ENCODE measurements at places on chromosomes 5 and 9. TPM values are rescaled to one million over a fixed set of nuclear protein-coding genes. Genes with fewer than 3 reads are reported as not detected.
A peak's percentile ranks its signal among the peaks of the same experiment; 100 is the strongest.

DNA sequence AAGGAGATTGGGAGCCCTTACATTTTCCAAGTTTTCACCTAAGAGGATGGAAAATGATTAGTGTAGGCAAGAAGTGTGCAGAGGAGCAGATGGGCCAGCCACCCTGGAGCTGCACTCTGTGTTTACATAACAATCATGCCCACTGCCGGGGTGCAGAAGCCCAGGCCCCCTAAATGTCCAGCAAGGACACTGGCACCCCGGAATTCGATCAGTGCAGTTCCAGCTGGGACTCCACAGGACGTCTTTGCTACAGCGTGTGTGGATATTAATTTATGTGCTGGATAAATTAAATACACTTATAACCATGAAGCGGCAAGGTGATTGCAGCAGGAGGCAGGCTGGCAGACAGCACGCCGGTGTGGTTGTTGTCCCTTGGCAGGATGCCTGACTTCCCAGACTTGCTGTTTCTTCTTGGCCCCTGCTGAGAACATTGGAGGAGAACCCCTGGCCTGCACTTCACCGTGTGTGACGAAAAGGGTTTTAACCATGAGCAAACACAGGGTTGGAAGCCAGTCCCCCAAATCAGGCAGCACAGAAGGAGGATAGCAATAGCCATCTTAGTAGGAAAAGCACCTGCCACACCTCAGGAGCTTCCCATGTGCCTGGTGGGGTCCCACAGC is 73.7 kb downstream of the GADD45G start:
- H3K27ac ChIP-seq: no peak overlapping the region
- no peak overlapping the region for H3K4me3 ChIP-seq
- H3K36me3 ChIP-seq: no peaks in the 10 kb centered on the region
- DNase-seq: no peak
- H3K27me3 ChIP-seq: no peaks in the 10 kb centered on the region

DNA sequence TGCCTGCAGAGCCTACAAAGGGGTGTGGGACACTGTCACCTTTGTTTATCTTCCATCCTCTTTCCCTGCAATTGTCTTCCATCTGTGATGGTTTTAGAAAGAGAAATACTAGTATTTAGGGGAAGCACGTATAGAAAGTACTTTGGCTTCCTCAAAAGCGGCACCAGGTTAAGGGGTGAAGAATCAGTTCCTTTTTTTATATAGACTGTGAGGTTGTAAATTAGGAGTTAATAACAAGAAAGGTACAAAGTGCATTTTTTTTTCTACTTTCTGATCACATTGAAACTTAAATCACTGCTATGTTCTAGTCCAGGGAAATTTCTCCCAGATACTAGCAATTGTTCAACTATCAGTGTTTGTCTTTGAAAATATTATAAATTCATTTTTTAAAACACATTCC is 219.3 kb downstream of the CEMIP2 start:
- no peak for DNase-seq
- no peak overlapping the region for H3K4me3 ChIP-seq
- peaks cover 11% of the 10 kb centered on the region for H3K27me3 ChIP-seq

DNA sequence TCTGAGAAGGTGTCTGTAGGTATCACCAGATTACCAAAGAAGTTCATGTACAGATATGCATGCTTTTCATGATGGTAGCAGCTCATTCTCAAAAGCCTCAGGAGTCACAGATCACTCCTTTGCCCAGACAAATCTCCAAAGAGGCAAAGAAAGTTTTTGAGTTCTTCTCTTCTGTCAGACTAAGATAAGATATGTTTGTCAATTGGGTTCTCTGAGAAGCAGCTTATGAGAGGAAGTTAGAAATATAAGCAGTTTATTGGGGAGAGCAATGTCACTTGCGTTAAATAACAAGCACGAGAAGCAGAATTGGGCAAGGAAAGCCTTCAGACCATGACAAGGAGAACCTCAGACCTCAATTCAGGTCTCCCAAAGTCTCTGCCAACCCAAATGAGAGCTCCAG is 219.2 kb upstream of the KLF4 start:
- H3K27ac ChIP-seq: no peak overlapping the region
- H3K4me1 ChIP-seq: no peaks in the 10 kb centered on the region
- DNase-seq: no peak

The EQTN gene
- not detected for total RNA-seq

- no peaks in the 10 kb centered on the region for H3K27me3 ChIP-seq
- H3K4me1 ChIP-seq: no peaks in the 10 kb centered on the region
- DNase-seq: no peak
- H3K36me3 ChIP-seq: no peaks in the 10 kb centered on the region
- no peak overlapping the region for H3K27ac ChIP-seq
These were observed 23.5 kb upstream of the ATG10 start for GRCh38 chr5:81948349-81948748.

GRCh38 chr5:110049816-110050215 is 360.1 kb downstream of the MAN2A1 start:
- H3K27me3 ChIP-seq: no peaks in the 10 kb centered on the region
- H3K4me3 ChIP-seq: no peak overlapping the region
- peaks cover 20% of the 10 kb centered on the region for H3K4me1 ChIP-seq
- H3K27ac ChIP-seq: no peak overlapping the region
- no peak for DNase-seq
- H3K36me3 ChIP-seq: no peaks in the 10 kb centered on the region

The WDR36 gene
- 34.1 TPM for total RNA-seq

DNA sequence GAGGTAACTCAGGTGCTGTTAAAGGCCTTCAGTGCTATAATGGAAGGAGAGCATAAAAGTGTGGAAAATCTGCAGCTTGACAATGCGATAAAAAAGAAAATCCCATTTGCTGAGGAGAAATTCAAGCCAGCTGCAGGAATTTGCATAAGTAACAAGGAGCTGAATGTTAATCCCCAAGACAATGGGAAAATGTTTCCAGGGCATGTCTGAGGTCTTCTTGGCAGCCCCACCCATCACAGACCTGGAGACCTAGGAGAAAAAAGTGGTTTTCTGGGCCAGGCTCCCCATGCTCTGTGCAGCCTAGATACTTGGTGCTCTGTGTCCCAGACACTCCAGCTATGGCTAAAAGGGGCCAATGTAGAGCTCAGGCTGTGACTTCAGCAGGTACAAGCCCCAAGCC is 1159.6 kb downstream of the CDH18 start:
- H3K36me3 ChIP-seq: no peaks in the 10 kb centered on the region
- H3K4me3 ChIP-seq: no peak overlapping the region
- DNase-seq: no peak
- H3K27me3 ChIP-seq: peaks cover 2% of the 10 kb centered on the region
- no peaks in the 10 kb centered on the region for H3K4me1 ChIP-seq

DNA sequence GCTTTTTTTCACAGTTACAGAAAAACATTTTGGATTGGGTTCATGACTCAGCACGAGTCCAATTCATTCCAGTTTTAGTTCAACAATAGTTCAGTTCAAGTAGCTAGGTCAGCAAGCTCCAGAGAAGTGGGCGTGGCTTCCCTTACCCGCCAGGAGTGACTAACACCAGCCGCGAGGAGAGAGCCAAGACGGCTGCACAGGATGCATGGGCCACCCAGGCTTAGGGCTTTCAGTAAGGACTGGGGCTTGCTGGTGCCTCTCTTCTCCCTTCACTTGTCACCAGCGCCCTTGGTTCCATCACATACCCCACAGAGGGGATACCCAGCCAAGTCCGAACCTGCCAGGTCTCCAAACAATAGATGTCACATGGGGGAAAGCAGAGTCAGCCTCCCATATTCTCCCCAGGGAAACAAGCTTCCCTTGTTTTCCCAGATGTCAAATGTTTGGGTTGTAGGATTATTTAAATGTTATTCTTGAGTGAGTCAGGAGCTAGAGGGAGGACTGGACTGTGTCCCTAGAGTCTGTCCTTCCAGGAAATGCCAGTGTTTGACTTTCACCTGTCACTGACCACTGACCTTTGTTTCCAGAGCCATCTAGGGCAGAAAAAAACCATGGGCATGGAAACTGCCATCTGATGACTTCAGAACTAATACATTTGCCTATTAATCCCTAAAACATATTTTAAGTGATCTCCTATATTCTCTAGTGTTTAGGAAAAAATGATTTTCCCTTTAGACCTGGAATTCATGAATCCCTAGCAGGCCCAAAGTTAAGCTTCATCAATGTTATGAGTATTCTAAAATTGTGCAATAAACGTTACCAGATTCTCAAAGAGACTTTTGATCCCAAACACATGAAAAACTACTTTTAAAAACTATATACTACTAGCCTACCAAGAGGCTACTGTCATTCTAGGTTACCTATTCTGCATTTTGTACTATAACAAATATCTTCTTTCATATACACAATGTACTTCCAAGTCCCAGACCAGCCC is 51.9 kb downstream of the NIPAL4 start:
- H3K4me3 ChIP-seq: no peak overlapping the region
- no peaks in the 10 kb centered on the region for H3K27me3 ChIP-seq
- H3K36me3 ChIP-seq: peaks cover 15% of the 10 kb centered on the region
- peak; percentile 51 for DNase-seq
- no peak overlapping the region for H3K27ac ChIP-seq

The WNK2 gene
- 5.2 TPM for total RNA-seq

GRCh38 chr5:118293378-118293777 is 695.0 kb downstream of the DTWD2 start:
- no peaks in the 10 kb centered on the region for H3K36me3 ChIP-seq
- no peak for DNase-seq
- no peak overlapping the region for H3K4me3 ChIP-seq
- no peaks in the 10 kb centered on the region for H3K4me1 ChIP-seq

DNA sequence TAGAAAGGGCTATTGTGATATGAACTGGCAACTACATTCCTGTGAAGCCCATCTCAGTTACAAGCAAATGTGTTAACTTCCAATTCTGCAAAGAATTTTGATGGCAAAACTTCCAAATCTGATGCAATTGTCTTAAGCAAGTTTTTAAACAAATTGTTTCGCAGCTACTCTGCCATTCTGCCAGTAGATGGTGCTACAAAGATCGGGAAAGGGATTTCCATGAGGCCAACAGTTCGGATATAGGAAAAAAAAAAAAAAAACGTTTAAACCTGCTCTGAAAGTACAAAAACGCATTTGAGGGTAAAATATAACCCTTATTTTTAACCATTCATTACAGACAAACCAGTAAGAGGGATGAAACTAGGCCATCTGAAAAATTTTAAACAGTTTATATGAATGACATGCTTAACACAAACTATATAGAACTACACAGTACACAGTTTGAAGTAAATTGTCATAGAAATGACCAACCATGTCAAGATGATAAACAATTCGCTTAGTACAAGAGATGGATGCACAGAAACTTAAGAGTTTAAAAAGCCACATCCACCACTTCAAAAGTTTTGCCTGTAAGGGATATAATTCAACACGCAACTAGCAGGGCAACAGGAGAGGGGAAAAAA is 2.2 kb downstream of the HNRNPA0 start:
- H3K4me3 ChIP-seq: peak overlapping the region; percentile 92
- H3K27ac ChIP-seq: peak overlapping the region; percentile 98
- no peak for DNase-seq
- no peaks in the 10 kb centered on the region for H3K27me3 ChIP-seq

DNA sequence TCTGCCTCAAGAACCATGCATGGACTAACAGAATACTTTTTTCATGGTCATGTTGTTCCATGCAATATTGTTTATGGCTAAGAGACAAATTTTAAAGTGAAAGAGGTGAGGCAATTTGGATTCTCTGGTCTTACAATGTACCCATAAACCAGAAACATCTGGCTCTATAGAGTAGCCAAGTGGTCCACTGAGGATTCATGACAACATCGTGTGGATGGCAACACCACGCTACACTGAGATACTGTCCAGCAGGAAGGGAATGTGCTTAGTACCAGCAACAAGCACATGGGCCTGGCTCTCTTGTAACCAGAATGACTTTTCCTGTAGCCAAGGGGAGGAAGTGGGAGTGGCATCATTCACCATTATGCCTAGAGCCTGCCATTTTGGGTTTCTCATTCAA is 218.2 kb downstream of the GADD45G start:
- no peaks in the 10 kb centered on the region for H3K27me3 ChIP-seq
- H3K36me3 ChIP-seq: no peaks in the 10 kb centered on the region
- peaks cover 13% of the 10 kb centered on the region for H3K4me1 ChIP-seq
- no peak for DNase-seq

The IFNA14 gene
- not detected for total RNA-seq

DNA sequence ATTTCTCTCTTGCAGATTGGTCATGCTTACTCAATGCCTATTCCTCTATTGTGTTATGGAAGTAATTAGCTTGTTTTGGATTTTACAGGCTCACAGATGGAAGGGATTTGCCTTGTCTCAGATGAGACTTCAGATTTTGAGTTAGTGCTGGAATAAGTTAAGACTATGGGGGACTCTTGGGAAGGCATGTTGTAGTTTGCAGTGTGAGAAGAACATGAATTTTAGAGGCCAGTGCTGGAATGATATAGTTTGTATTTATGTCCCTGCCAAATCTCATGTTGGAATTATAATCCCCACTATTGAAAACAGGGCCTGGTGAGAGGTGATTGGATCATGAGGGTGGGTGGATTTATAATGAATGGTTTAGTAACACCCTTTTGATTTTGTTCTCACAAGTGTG is 6.1 kb upstream of the TUSC1 start:
- H3K4me3 ChIP-seq: no peak overlapping the region
- no peaks in the 10 kb centered on the region for H3K4me1 ChIP-seq
- H3K27me3 ChIP-seq: peaks cover 2% of the 10 kb centered on the region
- H3K36me3 ChIP-seq: no peaks in the 10 kb centered on the region

The NR2F1 gene
- not detected for total RNA-seq

The LOX gene
- total RNA-seq: not detected

- H3K27me3 ChIP-seq: peaks cover 9% of the 10 kb centered on the region
- H3K4me1 ChIP-seq: peaks cover 3% of the 10 kb centered on the region
- H3K4me3 ChIP-seq: no peak overlapping the region
- DNase-seq: peak; percentile 41
- no peaks in the 10 kb centered on the region for H3K36me3 ChIP-seq
These were observed 28.3 kb upstream of the NIPAL4 start for GRCh38 chr5:157431544-157432200.

GRCh38 chr9:134919303-134919702 is 1.6 kb upstream of the FCN1 start:
- H3K27me3 ChIP-seq: peaks cover 8% of the 10 kb centered on the region
- H3K4me3 ChIP-seq: no peak overlapping the region
- DNase-seq: no peak
- no peaks in the 10 kb centered on the region for H3K36me3 ChIP-seq
- no peaks in the 10 kb centered on the region for H3K4me1 ChIP-seq

DNA sequence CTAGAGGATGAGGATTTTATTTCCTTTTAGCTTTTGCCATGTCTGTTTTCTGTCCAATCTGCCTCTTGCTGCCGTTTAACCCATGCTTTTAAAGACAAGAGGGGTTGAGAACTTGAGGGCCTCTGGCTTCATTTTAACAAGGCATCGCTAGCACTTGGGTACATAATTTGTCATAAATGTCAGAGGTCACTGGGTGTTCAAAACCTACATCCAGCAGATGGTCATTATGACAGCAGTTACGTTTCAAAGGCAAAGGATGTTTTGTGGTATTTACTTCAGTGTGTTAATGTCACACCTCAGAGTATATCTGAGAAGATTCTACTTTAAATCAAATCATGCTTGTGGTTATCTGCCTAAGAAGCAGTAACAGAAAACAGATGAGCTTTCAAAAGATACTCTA is 918.3 kb downstream of the NR2F1-AS1 start:
- H3K4me3 ChIP-seq: no peak overlapping the region
- H3K27ac ChIP-seq: no peak overlapping the region
- DNase-seq: no peak
- H3K36me3 ChIP-seq: no peaks in the 10 kb centered on the region

Data from activated naive CD4-positive, alpha-beta T cell treated with anti-CD3 and anti-CD28 coated beads for 36 hours (primary cell).